ENCODE measurements at places on chromosomes 7 and 10.

- DNase-seq: no peak
Observed at GRCh38 chr7:4745971-4746919, 29.2 kb upstream of the AP5Z1 start.

DNA sequence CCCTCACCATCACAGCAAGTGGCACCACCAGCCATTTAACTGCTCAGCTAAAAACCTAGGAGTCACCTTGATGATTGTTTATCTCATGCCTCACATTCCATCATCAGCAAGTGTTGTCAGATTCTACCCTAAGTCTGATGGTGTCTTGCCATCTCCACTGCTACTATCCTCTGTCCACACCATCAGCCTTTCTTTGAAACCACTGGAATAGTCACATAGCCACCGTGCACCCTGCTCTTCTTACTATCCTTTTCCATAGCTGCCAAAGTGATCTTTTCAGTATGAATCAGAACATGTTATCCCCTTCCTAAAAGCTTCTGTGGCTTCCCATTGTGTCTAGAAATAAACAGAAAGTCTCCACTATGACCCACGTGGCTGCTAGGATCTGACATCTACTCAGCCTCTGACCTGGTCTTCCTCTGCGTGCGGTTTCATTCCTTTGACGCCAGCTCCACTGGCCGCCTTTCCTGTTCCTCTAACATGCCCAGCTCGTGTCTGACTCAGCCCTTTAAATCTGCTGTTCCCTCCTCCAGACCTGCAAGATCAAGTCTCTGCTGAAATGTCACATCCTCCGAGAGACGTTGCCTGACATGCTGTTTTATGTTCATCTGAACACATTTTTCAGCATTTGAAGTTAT is 16.5 kb upstream of the CHN2 start:
- DNase-seq: no peak

- no peak for DNase-seq
Observed at GRCh38 chr10:92479547-92479946, 94.3 kb downstream of the IDE start.

DNA sequence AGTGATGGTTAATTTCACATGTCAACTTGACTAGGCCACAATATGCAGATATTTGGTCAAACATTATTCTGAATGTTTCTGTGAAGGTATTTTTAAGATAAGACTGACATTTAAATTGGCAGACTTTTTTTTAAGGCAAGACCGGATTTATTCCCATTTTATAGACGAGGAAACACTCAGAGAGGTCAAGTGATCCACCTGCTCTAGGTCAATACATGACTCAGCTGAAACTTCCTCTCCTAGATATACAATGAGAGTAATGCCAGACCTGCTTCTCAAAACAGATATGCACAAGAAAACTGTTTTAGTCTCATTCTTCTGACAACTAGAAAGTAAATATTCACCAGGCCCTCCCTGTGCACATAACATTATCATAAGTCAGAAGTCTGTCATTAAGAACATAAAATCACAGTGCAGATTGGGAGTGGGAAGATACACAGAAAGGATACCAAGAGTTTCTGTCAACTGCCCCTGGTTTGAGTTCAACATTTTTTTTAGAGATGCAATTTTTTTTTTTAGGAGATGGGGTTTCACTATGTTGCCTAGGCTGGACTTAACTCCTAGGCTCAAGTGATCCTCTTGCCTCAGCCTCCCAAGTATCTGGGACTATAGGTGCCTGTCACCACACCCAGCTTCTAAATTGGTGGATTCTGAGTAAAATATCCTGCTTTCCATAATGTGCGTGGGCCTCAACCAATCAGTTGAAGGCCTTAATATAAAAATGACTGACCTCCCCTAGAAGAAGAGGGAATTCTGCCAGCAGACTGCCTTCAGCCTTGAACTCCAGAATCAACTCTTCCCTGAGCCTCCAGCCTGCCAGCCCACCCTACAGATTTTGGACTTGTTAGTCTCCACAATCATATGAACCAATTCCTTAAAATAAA is 121.4 kb downstream of the ZFAND4 start:
- DNase-seq: no peak

GRCh38 chr7:47776335-47776734 is 171.9 kb downstream of the PKD1L1 start:
- no peak for DNase-seq

- no peak for DNase-seq
Observed at GRCh38 chr10:76998451-76998850, 639.2 kb downstream of the KCNMA1 start.

DNA sequence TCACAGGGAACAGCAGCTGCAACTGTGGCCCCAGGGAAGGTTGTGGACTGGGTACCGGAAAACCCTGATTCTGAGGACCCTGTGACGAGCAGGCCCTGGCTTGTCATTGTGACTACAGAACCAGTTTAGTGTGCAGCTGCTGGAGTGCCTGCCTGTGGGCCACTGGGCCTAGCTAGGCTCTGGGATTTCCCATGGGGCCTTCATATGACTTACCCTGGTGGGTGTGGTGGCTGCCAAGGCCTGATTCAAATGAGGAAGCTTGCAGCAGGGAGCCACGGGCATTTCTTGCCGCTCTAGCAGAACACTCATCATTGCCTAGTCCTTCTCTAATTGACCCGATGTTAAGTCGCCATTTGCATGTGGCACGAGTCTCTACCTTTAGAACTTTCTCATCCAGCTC is 14.7 kb upstream of the CAMK2G start:
- DNase-seq: no peak

- no peak for DNase-seq
Observed at GRCh38 chr10:11095374-11095801, 77.7 kb downstream of the CELF2 start.

DNA sequence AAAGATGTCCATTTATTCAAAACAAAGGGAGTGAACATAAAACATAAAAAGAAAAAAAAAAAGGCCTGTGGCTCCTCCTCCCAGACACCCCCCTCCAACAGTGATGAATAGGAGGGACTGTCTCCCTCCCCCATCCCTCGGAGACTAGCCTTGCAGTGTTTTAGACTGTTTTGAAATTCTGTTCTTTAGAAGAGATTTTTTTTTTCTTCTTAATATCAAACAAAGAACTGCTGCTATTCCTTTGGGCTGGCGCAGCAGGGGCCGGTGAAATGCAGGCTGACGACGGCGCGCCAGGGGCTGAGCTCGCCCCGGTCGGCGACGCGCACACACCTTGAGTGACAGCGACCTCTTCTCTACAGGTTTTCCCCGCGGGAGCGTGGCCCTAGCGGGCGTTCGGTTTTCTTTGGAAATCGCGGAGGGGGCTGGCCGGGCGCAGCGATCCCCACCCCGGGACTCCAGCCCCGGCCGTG is at the start of gene LANCL2:
LANCL2 (plus strand) TSS at position 133 of the 470 bp plus-strand sequence. CDS start 689 bp downstream, outside the sequence.
- DNase-seq: peak; percentile 61

DNA sequence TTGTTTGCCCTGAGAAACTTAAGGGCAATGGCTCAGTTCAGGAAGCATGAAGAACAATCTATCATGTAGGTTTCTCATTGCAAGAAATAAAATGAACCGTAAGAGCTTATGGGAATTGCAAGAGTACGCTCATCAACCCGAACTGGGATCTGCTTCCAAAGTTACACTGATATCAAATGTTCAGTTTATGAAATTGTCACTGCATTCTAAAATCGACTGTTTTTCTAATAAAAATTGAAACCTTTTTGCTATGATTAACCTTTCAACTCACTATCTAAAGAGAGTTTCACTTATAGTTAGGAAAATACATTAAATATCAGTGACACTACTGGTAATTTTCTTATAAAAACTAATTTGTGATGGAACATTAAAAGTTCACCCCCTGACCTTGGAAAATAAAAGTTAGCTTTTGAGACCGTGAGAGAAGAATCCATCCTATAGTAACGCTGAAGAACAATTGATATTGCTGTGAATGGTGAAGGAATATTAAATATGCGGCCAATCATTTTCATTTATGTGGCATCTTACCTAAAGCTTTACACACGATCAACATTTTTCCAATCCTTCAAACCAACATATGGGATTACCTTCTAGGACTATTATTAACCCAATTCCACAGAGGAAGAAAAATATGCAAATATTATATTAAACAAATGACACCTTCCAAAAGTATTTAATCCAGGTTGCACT is 2.2 kb downstream of the MEOX2 start:
- no peak for DNase-seq

GRCh38 chr7:44518761-44519160 is 22.4 kb downstream of the NPC1L1 start:
- DNase-seq: no peak

DNA sequence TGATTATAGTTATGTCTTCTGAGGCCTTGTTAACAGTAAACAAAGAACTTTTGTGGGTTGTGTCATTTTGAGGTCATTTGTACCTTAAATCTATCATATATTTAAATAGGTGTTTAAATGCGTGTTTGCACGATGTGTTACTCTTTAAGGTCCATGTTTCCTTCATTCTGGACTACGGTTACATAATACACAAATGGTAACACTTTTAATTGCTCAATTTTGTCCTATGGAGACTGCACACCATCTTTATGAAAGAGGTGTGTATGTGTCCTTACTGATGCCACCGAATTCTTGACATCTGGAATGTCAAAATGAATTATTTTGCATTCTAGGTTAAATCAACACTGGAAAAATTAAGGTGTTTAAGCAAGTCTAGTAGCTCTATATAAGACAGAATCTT is 1.7 kb downstream of the PALS2 start:
- DNase-seq: no peak

DNA sequence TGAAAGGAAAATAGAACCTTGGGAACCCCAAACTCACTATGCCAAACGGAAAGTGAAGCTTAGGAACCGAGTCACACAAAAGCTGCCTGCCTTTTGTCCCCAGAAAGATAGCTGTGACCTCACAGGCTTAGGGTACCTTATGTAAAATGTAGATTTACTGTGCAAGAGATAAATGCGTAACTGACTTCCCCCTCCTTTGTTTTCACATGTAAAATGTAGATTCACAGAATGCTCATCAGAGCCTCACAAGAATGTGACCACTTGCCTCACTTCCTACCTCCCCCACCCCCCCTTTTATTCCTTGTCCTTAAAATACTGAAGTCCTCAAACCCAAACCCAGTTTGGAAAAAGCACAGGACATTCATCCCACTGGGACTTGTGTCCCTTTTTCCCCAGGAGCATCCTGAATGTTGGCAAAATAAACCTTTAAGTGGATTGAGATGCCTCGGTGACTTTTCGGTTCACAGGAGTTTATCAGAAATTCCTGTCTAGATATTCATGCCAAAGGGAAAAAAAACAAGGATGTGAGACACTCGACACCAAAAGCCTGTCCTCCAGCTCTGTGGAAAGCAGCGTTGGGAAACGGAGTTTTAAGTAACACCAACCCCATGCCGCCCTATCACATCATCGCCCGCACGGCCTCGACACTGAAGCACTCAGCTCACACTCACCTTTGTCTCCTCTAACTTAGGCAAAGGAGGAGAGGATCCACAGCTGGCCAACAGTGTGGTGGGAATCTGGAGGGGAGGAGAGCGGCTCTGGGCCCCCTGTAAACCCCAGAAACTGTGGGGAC is 45.9 kb downstream of the SVIL start:
- DNase-seq: no peak
